ENCODE measurements at places on chromosomes 3 and 15.

DNA sequence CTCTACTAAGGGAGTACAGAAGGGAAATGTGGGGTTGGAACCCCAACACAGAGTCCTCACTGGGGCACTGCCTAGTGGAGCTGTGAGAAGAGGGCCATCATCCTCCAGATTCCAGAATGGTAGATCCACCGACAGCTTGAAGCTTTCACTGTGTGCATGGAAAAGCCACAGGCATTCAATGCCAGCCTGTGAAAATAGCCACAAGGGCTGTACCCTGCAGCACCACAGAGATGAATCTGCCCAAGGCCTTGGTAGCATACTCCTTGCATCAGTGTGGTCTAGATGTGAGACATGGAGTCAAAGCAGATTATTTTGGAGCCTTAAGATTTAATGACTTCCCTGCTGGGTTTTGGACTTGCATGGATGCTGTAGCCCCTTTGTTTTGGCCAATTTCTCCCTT is 39.3 kb upstream of the KCNMB2 start:
- DNase-seq = no peak

GRCh38 chr3:50673931-50674330 is 796 bp upstream of the DOCK3 start:
- no peak for DNase-seq

DNA sequence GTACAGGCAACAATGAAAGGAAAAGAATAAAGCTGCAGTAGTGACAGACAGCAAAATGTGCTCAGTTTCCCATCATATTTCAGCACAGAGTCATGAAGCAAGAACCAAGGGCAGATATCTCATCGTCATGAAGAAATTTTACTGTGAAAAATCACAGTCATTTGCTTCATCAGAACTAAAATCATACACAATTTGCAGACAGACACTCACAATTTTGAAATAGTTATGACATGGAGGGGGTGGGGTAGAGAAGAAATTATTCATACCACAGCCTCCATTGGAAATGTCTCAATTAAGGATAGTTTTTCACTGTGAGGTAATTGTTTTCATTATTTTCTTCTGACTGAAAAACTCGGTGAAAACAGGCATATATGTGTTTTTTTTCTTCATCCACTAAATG is 78.8 kb upstream of the CNTN3 start:
- DNase-seq = no peak

DNA sequence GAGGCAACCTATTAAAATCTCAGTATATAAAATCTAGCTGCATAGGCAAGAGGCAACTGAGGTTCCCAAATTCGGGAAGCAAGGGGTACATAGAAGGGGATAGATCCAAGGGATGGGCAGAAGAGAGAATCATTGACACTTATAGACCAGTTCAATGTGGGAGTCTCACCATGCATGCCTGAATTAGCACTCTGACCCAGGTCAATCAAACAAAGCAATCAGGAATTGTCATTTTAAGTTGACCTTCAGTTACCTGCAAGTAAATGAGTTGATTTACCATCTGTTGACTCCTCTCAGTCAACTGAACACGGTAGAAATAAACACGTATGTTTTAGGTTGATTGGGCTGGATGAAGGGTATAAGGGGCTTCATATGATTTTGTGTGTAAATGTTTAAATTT is 33.4 kb upstream of the PIAS1 start:
- no peak for DNase-seq

- no peak for DNase-seq
Measured at GRCh38 chr15:50675535-50676144, 11.0 kb downstream of the TRPM7 start.

DNA sequence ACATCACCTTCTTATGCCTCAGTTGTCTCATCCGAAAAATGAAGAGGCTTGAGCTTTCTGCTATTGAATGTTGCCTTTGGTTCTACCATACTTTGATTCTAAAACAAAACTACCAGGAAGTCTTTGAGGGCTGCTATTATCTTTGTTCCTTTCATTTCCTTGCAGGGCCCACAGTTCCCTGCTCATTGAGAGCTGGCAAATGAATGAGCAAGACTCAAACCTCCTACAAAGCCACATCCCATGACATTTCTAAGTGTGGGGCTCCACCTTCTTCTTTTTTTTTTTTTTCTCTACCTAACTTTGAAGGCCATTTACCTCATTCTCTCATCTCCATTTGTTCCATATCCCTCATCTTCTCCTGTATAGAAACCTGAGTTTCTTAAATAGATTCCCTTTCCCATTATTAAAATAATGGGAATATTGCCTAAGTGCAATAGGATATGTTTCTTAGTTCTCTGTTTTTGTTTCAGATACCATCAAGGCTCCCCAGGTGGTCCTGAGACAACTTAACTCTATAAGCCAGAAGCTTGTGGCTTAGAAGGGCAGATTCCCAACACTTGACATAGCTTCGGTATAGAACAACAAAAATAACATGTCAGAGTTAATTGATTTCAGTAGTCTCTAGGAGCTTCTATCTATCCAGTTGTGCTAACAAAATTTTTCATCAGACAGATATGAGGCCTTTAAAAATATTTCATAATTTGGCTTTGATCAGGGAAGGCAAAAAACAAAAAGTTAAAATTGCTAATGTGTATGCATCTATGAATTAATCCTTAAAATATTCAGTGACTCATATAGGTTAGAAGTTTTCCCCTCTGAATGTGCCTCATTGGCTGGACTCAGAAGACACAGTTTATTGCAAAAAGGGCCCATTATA is 951.6 kb downstream of the TUSC7 start:
- DNase-seq = no peak

GRCh38 chr3:79032686-79033318 is 735.0 kb downstream of the ROBO1 start:
- no peak for DNase-seq

GRCh38 chr3:134057654-134058110 is 28.0 kb upstream of the SLCO2A1 start:
- no peak for DNase-seq

- no peak for DNase-seq
Measured at GRCh38 chr3:6921066-6921465, 60.2 kb downstream of the GRM7 start.

GRCh38 chr15:63939531-63940130 is 105.9 kb upstream of the HERC1 start:
- DNase-seq = no peak

DNA sequence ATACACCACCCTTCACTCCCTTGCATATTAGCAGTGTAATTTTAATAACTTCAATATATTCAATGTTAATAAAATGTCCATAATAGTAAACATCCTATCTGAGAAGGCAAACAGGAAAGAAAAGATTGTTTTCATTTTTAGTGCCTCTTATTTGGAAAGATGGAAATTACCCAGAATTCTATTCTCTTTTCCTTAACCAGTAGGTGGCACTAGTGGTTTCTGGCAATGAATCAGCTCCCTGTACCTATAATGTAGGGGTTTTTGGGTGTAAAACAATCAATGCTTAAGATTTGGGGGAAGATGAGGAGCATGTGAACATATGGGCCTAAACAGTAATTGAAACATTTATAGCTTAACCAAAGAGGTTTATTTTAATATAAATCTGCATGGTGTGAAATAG is 5.7 kb upstream of the SEMA6D start:
- no peak for DNase-seq

DNA sequence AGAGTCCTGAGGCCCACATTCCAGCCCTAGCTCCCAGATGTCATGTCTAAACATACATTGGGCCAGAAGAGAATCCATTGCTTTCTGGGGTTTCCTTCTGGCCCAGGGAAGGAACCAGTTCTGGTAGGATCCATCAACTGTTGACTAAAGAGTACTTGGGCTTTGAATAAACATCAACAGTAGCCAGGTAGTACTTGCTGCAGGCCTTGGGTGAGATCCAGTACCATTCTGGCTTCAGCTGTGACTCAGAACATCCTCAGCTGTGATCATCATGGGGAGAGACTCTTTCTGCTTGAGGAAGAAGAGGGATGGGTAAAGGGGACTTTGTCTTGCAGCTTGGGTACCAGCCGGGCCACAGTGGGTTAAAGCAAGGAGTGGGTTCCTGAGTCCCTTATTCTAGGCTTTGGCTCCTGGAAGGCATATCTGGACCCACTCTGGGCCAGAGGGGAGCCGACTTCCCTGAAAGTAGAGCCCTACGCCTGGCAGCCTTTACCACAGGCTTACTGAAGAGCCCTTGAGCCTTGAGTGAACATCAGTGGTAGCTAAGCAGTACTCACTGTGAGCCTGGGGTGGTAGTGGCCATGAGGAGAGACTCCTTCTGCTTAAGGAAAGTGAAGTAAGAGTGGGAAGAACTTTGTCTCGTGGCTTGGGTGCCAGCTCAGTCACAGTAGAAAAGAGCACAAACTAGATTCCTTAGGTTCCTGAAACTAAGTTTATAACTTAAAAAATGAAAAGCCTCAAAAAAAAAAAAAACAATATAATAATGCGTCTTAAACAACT is 128.3 kb downstream of the GOLIM4 start:
- no peak for DNase-seq

DNA sequence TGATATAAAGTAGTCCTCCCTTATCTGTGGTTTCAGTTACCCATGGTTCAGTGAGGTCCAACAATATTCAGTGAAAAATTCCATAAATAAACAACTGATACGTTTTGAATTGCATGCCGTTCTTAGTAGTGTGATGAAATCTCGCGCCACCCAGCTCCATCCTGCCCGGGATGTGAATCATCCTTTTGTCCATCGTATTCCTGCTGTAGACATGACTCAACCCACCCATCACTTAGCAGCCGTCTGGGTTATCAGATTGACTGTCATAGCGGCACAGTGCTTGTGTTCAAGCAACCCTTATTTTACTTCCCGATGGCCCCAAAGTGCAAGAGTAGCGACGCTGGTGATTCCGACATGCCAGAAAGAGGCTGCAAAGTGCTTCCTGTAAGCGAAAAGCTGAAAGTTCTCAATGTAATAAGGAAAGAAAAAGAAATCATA is 48.0 kb upstream of the MEX3B start:
- DNase-seq = no peak

DNA sequence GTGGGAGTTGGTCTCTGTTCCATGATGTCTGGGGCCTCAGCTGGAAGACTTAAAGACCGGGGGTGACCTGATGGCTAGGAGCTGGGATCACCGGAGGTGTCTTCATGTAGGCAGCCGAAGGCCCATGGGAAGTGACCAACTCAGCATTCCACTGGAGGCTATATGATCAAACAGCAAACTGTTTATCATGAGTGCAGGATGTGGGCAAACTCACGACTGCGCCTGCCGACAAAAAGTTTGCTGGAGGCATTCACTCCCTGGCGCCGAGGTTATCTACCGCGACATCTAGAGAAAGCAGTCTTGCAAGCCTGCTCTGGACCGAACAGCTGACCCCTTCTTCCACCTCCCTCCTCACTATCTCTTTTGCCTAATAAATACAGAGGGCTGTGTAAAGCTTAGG is 62.7 kb upstream of the NR2C2 start:
- DNase-seq = no peak

All from stimulated activated CD8-positive, alpha-beta memory T cell treated with anti-CD3 and anti-CD28 coated beads, Interleukin-2, amount 100 ng/mL, for 1 hour (primary cell).